ENCODE measurements at places on chromosomes 16 and 17.

DNA sequence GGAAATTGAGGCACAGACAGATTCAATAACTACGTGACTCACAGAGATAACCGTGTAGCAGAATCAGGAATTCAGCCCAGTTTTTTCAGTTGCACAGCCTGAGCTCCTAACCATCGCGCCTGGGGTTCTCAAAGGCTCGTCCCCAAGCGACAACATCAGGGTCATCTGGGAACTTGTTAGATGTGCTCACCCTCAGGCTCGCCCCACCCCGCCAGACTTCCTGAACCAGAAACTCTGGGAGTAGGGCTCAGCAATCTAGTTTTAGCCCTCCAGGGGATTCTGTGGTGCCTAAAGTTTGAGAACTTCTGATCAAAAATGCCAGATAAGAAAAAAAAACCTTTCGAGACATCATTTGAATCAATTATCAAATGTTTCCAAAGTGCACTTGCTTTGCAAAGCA is 559.8 kb downstream of the WWOX start:
- DNase-seq: no peak

DNA sequence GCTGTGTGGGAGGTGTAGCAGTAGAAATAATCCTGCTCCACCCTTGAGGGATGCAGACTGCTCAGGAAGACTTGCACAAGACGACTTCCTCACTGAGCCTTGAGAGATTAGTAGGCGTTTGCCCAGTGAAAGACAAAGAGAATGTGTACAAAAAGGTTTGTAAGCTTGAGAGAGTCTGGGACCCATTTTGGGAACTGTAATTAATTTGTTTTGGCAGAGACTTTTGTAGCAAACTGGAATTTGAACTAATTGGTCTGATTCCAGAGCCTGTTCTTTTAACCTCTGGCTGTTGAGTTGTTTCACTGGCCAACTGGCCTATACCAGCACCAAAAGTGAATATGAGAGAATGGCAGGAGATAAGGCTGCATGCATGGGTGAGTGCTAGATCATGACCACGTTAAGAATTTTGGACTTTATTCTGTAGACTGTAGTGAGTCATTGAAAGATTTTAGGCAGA is 75.5 kb downstream of the AATF start:
- no peak for DNase-seq

GRCh38 chr17:47225911-47226688 is 17.0 kb downstream of the MYL4 start:
- DNase-seq: no peak

- no peak for DNase-seq
Observed at GRCh38 chr16:85197611-85198566, 85.6 kb upstream of the CIBAR2 start.

- DNase-seq: no peak
Observed at GRCh38 chr16:15523092-15523541, 88.7 kb downstream of the BMERB1 start.

DNA sequence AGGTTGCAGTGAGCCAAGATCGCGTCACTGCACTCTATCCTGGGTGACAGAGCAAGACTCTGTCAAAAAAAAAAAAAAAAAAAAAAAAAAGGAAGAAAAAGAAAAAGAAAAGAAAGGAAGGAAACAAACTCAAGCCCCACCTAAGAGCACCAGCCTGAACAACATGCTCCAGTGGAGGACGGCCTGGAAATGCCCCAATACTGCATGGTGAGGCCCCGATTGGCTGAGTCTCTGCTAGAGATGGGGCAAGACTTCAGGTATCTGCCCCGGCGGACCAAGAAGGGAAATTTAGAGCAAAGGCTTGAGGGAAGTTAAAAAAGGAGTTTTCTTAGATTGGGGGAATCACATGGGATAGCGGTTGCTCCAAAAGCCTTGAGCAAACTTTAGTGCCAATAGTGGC is 10.4 kb upstream of the ZNF652 start:
- no peak for DNase-seq

DNA sequence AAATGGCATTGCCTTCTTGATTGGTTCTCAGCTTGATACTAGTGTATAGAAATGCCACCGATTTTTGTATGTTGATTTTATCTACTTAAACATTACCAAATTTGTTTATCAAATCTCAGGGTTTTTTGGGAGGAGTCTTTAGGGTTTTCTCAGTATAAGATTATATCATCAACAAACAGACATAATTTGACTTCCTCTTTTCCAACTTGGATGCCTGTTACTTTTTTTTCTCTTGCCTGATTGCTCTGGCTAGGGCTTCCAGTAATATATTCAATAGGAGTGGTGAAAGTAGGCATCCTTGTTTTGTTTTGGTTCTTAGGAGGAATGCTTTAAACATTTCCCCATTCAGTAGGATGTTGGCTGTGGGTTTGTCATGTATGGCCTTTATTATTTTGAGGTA is 29.1 kb downstream of the EFCAB13 start:
- no peak for DNase-seq

- DNase-seq: peak; percentile 39
Observed at GRCh38 chr16:31201582-31202413, 762 bp downstream of the PYCARD start.

All from mammary epithelial cell (primary cell).